NCI-H524 (cell line): ENCODE measurements at places on chromosomes 5 and 9.

DNA sequence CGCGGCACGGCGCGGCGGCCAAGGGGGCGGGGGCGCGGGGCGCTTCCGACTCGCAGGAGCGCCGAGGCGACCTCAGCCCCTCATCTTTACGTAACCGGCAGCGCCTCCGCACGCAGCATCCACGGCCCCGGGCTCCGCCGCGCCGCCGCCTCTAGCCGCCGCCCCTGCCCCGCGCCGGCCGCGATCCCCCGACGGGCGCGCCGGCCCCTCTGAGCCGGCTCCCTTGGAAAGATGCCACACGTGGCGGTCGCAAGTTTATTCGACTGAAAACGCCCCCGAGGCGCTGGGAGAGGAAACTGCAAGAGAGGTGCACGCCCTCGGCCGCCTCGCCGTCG is 1.0 kb downstream of the KLF9 start:
- DNase-seq = peak; percentile 54

DNA sequence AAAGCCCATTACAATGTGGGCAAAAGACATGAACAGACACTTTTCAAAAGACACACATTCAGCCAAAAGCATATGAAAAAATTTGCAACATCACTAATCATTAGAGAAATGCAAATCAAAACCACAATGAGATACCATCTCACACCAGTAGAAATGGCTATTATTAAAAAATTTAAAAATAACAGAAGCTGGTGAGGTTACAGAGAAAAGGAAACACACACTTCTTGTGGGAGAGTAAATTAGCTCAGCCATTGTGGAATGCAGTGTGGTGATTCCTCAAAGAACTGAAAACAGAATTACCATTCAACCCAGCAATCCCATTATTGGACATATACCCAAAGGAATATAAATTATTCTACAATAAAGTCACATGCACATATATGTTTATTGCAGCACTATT is 585.2 kb upstream of the TUSC1 start:
- no peak for DNase-seq

- peak; percentile 77 for DNase-seq
These were observed 48.9 kb upstream of the CACNA1B start for GRCh38 chr9:137828527-137829259.

DNA sequence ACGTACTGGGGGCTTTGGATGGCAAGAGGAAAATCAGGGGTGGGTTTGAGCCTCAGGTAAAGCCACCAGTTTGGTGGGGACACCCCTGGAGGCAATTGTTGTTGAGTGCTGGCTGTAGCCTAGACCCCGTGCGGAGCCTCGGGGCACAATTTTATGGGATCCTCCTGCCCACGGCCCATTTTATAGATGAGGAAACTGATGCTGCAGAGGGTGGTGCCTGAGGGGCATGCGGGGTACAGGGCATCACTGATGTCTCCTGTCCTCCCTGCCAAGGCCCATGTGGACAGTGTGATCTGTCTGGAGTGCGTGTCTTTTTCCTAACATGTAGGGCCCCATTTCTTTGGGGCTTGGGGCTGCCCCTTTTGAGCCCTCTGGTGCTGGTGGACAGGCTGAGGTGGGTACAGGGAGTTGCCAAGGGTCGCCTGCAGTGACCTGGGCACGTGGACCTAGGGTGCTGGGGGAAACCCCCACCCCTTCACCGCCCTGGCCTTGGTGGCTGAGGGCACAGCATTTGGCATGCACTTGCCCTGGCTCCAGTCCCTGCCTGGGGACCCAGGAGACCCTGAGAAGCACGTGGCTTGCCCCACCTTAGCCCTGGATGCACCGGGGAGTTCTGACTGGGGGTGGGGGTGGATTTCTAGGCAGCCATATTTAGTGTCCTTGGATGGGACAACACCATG is 22.1 kb downstream of the WNK2 start:
- no peak for DNase-seq

GRCh38 chr5:170470808-170471404 is 32.9 kb upstream of the KCNIP1 start:
- DNase-seq = no peak

DNA sequence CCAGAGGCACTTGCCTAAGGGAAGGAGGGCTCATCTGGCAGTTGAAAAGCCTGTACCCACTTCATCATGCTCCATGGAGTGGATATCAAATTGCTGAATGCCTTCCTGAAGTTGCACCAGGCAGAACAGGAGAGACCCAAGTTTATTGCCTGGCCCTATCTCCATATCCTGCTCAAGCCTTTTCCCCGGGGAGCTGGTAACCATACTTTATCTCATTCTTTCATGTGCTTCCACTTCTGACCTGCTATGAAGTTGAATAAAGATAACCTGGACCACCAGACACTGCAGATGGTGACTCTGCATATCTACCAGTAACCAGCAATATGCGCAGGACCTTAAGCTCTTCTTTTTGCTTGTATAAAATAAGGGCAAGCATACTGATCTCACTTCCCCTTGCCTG is 1397.5 kb upstream of the CDH6 start:
- DNase-seq = peak; percentile 95

DNA sequence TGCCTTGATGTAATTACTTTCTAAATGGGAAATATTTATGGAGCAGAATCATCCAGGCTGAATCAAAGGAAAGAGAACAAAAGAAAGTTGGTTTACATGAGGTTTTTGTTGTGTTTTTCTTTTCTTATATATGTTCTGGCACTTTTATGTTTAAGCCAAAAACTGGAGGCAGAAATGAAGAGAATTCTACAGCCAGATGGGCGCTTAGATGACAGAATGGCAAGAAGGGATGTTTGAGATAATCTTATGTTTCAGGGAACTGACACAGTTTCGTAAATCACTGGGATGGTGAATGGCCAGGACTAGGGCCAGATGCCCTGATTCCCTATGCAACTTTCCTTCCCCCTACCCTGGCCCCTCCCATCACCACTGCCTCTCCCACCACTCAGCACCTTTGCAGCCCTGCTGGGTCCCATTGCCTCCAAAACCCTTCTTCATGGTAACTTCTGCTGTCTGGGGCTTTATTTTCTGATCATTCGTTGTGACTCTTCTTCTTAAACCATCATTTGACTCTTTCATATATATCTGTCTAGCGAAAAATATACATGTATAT is 111.8 kb downstream of the EFNA5 start:
- peak; percentile 59 for DNase-seq

GRCh38 chr9:134396825-134397224 is 70.6 kb downstream of the RXRA start:
- no peak for DNase-seq

- DNase-seq = no peak
These were observed 48.9 kb upstream of the CHD1 start for GRCh38 chr5:98977723-98978122.

- no peak for DNase-seq
These were observed 72.7 kb downstream of the LURAP1L start for GRCh38 chr9:12847561-12847960.

- DNase-seq = peak; percentile 26
These were observed 267.7 kb downstream of the ADAMTS6 start for GRCh38 chr5:65213921-65214525.

DNA sequence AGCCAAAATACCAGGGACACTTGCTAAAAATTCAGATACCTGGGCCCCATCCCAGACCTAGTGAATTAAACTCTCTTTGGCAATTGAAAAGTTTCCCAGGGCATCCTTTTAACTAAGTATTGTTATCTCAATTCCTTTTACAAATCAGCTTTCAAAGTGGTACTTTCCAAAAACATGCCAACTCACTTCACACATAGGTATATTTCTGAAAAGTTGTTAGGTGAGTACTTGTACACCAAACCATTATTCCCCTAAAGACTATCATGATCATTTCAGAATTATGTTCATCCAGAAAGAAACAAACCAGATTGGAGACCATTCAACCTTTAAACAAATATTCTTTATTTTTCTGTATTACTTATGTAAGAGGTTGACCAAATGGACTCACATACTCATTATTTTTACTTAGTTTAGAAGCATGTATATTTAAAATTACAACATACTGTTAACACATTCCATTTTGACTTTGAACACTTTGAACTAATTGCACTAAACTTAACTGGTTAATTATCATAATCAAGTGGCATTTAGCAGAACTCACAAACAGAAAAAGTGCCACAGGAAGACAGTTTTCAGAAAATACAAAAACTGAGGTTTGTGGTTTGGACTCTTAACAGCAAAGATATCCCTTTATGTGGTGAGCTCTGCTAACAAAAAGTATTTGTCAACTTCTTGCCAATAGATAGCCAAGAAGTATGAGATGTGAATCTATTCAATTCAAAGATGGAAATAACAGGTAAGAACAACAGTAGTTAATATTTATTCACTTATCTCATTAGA is 40.7 kb downstream of the KIAA0825 start:
- DNase-seq = no peak

- no peak for DNase-seq
These were observed 25.7 kb downstream of the FAM170A start for GRCh38 chr5:119655061-119655460.

- no peak for DNase-seq
These were observed 43.5 kb upstream of the RASGRF2 start for GRCh38 chr5:80916676-80917075.

DNA sequence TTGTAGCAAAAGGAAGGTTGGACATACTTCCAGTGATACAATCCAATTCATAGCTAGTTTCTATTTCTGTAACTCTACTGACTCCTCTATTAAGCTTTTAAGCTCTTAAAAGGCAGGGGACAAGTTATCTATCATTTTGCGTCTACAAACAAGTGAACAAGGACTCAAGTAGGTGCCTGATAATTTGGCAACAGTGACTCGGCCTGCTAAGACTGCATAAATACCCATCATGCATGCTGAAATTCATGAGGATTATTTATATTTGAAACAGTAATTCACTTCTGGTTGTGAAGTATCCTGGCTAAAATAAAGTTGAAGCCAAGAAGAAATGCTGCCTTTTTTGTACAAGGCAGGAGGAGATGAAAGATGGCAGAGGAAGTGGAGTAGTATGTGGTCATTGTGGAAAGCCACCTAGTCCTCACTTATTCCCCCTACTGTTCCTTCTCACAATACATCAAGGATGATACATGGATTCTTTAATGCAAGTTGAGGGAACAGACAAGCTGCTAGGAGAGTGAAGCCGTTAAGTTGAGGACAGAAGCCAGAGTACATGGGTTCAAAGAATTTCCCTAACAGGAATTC is 74.0 kb downstream of the MRPS27 start:
- no peak for DNase-seq

DNA sequence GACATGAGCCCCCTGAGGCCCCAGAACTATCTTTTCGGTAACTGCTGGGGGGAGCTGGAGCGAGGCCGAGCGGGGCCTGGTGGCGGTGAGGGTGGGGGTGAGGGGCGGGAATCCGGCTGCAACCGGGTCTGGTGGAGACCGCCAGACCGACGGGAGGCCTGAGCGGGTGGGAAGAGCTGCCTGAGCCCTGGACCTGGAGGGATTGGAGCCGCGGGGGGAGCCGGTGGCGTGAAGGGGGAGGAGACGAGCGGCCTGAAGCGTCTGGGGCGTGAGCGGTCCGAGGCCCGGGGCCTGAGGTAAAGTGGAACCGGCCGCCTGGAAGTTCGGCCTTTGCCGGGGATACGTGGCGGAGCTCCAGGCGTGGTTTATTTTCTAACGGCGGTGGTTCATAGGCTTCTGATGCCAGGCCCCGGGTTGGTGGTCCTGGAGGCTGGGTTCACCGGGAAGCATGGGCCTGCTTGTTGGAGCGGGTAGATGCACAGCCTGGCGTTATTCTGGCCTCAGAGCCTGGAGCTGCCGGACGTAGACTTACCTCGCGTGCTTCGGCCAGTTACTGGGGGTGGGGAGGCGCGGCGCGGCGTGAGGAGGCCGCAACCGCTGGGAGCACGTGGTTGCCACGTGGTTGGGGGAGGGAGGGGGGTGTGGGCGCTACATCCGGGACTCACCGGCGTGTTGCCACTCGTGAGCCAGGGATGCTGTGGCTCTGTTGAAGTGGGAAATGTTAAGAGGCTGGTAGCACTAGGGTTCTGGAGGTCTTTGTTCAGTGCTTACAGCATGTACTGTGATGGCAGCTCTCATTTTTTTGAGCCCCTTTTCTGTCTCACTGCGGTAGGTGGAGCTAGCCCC is 544 bp downstream of the NPM1 start:
- peak; percentile 66 for DNase-seq

DNA sequence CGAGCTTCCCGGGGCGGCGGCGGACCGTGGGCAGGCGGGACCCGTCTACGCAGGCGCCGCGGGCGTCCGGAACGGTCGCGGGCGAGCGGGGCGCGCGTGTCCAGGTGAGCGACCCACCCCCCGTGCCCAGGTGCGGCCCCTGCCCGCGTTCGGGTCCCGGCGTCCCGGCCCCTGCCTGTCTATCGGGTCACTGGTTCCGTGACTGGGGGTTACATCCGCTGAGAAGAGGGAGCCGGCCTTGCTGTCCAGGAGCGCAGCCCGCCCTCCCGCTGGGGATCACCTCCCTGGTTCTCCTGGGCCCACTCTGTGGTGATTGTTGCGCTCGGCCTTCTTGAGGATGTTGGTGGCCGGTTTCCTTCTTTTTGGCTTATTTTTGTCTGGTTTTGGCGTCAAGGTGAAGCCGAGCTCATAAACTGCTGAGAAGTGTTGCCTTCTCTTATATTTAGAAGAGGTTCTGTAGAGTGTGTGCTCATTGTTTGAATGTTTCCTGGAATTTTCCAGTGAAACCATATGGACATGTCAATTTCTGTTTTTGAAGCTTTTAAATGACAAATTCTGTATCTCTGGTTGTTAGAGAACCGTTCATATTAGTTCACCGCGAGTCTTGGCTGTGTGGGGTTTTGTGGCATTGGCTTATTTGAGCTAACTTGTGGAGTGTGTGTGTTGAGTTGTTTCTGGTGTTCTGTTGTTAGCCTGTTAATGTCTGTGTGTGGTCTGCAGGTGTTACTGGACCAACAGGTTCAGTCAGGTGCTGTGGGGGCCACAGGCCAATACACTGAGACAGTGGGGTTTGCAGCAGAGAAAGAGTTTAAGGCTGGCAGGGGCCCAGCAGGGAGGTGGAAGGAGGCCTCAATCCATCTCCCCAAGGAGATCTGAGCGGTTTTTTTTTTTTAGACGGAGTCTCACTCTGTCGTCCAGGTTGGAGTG is 621 bp downstream of the CEP72 start:
- no peak for DNase-seq

GRCh38 chr5:23718564-23718963 is 211.2 kb downstream of the PRDM9 start:
- DNase-seq = no peak

DNA sequence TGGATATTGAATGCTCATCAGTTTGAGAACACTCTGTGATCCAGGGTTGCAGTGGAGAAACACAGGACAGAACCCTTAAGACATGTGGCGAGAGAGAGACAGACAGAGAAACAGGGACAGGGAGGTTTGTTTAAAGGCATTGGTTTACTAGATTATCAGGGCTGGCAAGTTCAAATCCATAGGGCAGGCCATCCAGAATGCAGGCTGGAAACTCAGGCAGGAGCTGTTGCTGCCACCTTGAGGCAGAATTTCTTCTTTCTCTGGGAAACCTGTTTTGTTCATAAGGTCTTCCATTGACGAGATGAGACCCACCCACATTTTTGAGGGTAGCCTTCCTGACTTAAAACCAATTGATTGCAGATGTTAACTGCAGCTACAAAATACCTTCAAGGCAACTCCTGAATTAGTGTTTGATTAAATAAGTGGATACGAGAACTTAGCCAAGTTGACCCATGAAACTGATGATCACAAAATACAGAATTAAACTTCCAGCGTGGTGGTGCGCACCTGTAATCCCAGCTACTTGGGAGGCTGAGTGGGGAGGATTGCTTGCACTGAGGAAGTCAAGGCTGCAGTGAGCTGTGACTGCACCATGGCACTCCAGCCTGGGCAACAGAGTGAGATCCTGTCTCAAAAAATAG is 55.9 kb downstream of the NSUN2 start:
- peak; percentile 82 for DNase-seq

- DNase-seq = no peak
These were observed 75.8 kb upstream of the PPP1R2B start for GRCh38 chr5:156774273-156774672.

- DNase-seq = no peak
These were observed 24.7 kb downstream of the NXNL2 start for GRCh38 chr9:88559661-88560060.
